ENCODE measurements at places on chromosomes 3 and 15.

DNA sequence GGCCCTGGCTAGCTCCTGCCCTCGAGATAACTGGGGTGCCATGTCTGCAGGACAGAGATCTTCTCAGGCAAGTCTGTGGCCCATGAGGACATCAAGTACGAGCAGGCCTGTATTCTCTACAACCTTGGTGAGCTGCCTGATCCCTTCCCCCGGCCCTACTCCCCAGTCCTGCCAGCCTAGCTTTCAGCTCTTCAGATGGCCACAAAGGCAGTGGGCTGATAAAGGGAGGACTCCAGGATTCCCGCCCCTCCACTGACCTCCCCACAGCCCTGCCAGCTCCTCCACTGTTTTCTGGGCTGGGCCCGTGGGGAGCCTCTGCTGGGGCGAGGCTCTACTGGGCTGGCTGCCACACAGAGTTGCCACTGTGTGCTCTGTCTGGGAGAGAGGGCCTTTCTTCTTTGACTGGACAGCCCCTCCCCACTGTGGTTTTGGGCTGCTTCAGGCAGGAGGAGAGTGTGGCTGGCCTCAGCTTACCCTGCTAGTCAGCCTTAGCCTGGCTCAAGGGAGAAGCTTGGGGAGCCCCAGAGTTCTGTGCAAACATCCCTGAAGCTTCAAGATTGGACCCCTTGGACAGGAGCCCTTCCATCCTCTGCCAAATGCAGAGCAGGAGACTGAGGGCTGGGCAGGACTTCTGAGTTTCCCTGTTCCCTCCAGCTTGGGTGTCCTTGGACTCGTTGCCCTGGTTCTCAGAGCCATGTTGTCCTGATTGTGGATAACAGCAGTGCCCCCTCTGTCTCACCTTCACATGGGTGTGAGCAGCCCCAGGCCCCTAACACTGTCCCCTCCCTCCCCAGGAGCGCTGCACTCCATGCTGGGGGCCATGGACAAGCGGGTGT, 24.4 kb downstream of the PTPN23 start:
- no peak for DNase-seq

- DNase-seq = no peak
Measured at GRCh38 chr15:73655724-73656123, 22.5 kb upstream of the NPTN start.

DNA sequence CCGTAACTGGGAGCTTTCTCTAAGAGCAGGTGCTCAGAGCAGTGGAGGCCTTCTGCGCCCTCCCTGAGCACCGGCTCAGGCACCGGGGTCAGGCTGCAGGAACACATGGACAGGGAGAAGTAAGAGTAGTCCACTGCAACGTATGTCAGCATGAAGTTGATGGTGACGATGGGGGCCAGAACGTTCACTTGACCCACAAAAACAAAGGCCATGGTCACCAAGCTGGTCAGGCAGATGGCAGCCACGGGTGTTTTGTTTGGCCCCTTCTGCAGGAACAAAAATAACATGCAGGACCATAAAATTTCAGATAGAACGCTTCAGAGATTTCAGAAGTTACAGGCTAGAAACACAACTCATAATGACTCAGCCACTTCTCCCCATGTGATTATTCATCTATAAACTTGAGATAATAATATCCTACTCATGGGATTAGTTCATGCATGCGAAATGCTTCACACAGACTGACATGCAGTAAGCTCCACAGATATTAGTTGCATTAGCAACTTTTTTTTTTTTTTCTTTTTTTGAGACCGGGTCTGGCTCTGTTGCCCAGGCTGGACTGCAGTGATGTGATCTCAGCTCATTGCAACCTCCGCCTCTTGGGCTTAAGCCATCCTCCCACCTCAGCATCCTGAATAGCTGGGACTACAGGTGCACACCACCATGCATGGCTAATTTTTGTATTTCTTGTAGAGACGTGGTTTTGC, 52.2 kb upstream of the HEG1 start:
- no peak for DNase-seq

GRCh38 chr3:4776980-4777581, 202.2 kb upstream of the BHLHE40 start:
- no peak for DNase-seq

GRCh38 chr15:53251996-53252395, 461.9 kb upstream of the ONECUT1 start:
- DNase-seq = no peak

GRCh38 chr3:185067173-185067572, 85.7 kb downstream of the C3orf70 start:
- no peak for DNase-seq

GRCh38 chr3:52880474-52880873, 16.9 kb downstream of the STIMATE start:
- DNase-seq = no peak

DNA sequence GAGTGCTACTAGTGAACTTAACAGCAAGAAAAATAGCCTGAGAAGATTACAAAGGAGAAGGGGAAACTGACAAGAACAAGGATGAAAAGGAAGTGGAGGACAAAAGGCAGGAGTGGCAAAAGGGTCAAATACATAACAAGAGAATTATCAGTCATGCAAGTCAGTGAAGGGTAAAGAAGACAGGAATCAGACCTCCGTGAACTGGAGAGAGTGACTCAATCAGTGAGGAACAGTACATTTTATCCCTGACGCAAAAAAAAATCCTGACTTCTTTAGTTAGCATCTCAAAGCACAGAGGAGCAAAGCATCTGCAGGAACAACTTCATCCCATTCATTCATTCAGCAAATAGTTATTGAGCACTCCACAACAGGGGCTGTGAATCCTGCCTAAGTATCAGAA, 97.8 kb downstream of the SST start:
- no peak for DNase-seq

- DNase-seq = no peak
Measured at GRCh38 chr3:114584734-114585371, 291.0 kb downstream of the TIGIT start.

DNA sequence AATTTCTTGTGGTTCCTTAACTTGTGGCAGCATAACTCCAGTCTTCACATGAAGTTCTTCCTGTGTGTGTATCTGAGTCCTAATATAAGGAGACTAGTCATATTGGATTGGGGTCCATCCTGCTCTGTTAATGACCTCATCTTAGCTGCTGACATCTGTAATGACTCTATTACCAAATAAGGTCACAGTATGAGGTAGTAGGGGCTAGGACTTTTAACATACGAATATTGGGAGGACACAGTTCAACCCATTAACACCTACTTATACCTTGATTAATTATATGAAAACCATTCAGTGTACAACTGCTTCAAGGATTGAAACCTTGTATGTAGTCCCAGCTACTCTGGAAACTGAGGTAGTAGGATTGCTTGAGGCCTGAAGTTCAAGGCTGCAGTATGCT, 43.9 kb downstream of the OIP5 start:
- DNase-seq = no peak

DNA sequence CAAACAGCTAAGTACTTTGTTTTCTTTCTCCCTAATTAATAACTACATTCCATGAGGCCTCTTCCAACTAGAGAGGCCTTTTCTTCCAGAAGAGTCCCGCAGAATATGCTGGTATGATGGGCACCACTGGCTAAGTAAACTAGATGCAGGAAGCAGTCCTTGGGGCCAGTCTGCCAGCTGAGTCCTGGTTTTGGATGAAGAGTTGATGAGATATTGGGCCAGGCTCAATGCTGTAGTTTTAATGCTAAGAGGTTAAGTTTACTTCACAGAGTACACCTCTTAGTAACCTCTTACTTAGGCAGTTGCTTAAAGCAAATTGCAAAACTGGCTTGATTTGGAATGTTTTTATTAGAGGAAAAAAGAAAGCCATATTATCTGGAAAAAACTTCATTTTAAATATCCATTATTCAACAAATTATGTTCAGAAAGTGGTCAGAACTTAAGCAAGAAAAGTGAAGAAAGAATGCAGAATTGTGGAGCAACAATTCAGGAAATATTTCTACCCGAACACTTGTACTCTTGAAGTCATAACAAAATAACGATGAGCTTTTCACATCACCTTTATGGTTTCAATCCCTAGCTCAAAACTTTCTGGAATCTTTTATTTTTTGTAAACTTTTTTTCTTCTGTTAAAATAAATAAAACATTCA, 178.4 kb upstream of the CDIN1 start:
- DNase-seq = no peak

Measured in cortex of kidney (tissue), 1 donor.